CD4-positive, alpha-beta T cell (primary cell): ENCODE measurements at places on chromosomes 1 and 21.

DNA sequence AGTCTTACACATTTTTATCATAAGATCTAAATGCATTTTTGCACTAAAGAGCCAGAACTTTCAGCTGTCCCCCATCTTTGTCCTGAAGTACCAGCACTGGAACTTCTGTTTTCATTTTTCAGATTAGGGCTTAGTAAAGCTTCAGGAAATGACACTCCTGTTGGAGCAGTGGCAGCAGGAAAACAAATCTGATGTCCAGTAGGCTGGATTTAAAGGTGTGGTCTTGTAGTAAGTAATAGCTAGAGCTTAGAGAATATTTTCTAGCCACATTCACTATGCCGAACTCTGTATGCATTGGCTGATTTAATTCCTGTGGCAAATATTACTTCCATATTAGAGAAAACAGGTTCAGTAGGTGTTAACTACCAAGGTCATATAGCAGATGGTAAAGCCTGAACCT, 103.6 kb downstream of the PTBP2 start:
- no peak for DNase-seq

- no peak for DNase-seq
Observed at GRCh38 chr1:33273961-33274371, 17.7 kb downstream of the ZNF362 start.

GRCh38 chr1:165828103-165828668, 772 bp downstream of the UCK2 start:
- no peak for DNase-seq

- no peak for DNase-seq
Observed at GRCh38 chr1:50023292-50024159, at the start of gene AGBL4. AGBL4 (minus strand) TSS chr1:50023954.

GRCh38 chr1:22815421-22816066, 104.9 kb downstream of the EPHB2 start:
- no peak for DNase-seq

- DNase-seq: peak; percentile 80
Observed at GRCh38 chr1:147545133-147545532, 3.8 kb downstream of the BCL9 start.

GRCh38 chr21:34004974-34005373, 68.4 kb upstream of the MRPS6 start:
- no peak for DNase-seq
